ENCODE measurements at places on chromosomes 4 and X.

DNA sequence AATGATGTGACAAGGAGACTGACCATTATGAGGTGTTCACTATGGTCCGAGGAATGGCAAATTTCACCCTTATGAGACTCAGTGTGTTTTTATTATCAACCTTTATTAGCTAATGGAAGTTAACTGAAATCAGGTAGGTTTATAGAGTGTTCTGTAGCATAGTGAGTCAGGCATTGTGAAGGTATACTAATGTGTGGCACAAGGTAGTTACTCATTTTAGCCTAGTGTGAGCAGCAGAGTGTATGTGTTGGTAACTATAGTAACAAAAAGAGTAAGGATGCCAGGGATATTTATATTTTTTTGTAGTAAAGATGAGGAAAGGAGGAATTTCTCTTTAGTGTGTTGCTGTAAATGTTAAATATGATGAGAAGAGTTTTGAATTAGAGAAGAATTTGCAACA lies 12.0 kb downstream of the PDLIM5 start:
- no peak for DNase-seq

- DNase-seq = no peak
Observed at GRCh38 chr4:188403272-188403671, 264.0 kb downstream of the TRIML1 start.

- no peak for DNase-seq
Observed at GRCh38 chr4:108681321-108681809, 31.0 kb downstream of the OSTC start.

- DNase-seq = no peak
Observed at GRCh38 chr4:55617587-55618197, 18.4 kb downstream of the NMU start.

- DNase-seq = no peak
Observed at GRCh38 chr4:99655308-99656081, 2.1 kb downstream of the C4orf54 start.

GRCh38 chr4:14445882-14446281 lies 556.4 kb upstream of the CPEB2 start:
- DNase-seq = no peak

DNA sequence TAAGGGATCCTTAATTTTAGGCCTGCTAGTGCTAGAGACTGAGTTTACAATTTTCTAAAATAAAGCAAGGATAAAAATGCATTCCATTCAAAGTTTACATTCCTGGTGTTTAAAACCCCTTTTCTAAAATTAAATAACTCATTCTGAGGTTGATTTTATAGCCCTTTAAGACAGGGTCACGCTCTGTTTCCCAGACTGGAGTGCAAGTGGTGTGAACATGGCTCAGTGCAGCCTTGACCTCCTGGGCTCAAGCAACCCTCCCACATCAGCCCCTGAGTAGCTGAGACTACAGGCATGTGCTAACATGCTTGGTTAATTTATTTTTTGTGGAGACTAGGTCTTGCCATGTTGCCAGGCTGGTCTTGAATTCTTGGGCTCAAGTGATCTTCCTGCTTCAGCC lies 6.8 kb upstream of the CDKL2 start:
- no peak for DNase-seq

GRCh38 chrX:129823115-129823514 lies 20.6 kb downstream of the ZDHHC9 start:
- no peak for DNase-seq

- DNase-seq = no peak
Observed at GRCh38 chr4:137206781-137207180, 325.5 kb downstream of the PCDH18 start.

DNA sequence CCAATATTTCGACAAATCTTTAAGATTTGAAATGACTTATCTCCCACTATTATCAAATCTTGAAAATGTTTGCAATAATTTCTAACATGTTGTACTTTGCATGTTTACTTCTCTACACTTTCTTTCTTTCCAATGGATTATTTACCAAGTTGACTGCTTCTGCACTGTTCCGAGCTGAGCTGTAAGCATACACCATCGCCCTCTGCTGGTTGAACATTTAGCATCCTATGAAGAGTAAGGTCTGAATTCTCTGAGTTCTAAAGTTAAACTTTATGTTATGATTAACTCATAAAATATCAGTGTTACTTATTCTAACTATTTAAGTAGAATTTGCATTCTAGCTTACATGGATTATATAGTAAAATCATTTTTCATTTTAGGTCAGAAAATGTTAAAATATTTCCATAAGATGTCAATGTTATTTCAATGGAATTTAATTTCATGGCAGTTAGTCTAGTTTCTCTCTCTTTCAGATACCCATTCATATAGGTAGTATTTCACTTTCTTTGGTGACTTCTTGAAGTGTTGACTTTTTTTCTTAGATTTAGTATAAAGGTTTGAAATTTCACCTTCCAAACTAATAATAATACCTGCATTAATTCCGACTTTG lies 137.4 kb downstream of the DKK2 start:
- DNase-seq = no peak

DNA sequence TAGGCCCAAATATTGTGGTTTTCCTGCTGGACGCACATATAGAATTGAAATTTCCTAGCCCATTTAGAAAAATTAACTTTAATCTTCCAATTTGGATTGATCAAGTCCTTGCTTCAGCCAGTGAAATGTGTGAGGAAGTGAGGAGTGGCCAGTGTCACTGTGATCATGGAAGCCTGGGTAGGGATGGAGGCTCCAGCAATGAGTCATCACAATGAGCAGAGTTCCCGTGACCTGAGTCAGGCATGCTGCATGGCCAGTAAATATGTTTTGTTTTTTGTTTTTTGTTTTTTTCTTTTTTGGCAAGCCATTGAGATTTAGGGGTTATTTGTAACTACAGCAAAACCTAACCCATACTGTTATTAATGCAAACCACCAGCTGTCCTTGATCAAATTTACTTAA lies 52.1 kb downstream of the IDS start:
- DNase-seq = no peak

DNA sequence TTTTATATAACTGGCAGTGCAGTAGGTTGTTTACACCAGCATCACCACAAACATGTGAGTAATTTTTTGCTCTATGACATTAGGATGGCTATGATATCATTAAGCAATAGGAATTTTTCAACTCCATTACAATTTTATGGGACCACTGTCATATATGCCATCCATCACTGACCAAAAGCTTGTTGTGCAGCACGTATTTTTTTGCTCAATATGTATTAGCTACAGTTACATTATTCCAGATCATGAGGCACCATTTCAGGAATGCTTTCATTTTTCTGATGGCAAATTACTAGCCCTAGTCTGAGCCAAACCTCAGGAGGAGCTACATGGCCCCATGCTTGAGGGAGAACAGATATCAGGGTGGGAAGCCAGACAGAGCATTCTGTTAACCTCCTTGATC lies 56.8 kb upstream of the DCLK2 start:
- no peak for DNase-seq

GRCh38 chr4:66572949-66573348 lies 902.7 kb upstream of the EPHA5 start:
- no peak for DNase-seq

DNA sequence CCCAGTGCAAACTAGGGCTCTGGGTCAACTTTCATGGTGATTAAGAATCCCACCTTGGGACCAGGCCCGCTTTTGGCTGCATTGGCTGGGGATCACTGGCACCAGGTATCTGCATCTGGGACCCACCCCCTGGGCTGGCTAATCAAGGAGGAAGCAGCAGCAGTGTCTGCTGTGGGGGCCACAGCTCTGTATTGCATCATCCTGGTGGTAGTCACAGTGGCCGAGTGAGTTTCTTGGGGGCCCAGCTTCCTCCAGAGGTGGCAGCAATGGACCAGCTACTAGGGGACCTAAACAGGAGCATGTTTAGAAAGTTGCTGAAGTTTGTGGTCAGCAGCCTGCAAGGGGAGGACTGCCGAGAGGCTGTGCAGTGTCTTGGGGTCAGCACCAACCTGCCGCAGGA lies 15.7 kb downstream of the LNX1 start:
- no peak for DNase-seq

DNA sequence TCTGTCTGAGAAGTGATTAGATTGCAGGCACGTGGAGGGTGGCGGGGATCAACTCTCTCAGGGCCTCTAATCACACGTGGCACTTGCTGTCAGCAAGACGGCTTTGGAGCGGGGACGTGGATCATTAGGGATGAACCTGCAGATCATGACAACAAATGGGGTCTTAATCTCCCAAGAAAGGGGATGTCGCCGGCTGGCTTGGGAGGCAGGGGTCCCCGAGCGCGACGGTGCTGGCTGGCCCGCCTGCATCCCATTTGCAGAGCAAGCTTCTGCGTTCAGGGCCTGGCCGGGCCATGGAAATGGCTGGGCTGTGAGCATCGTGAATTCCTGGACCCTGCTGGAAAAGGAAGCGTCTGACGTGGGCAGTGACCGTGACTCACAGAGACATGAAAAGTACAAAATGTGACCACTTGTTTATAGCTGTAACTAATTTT lies 85.1 kb upstream of the SHOX start:
- DNase-seq = no peak

- DNase-seq = no peak
Observed at GRCh38 chr4:184423003-184423686, 51.2 kb downstream of the IRF2 start.

GRCh38 chr4:3366893-3367775 lies 74.3 kb downstream of the RGS12 start:
- no peak for DNase-seq

DNA sequence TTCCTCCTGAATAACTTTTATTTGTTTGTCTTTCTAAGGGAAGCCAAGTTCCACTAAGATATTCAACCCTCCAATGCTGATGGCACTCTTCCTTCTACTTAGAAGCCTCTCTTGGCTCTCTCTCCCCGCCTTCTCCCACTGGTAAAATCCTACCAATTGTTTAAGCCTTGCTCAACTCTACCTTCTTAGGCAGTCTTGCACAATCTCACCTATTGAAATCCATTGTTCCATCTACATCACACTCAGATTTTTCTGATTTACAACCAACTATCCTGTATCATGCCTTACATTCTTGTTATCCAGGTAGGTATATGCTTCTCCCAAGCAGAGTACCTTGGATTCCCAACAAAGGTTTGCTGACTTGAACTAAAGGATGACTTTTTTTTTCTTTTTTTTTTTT lies 69.1 kb downstream of the NR3C2 start:
- DNase-seq = no peak

All from NCI-H187 (cell line).